ENCODE measurements at places on chromosomes 5 and 9.
A peak's percentile ranks its signal among the peaks of the same experiment; 100 is the strongest.

DNA sequence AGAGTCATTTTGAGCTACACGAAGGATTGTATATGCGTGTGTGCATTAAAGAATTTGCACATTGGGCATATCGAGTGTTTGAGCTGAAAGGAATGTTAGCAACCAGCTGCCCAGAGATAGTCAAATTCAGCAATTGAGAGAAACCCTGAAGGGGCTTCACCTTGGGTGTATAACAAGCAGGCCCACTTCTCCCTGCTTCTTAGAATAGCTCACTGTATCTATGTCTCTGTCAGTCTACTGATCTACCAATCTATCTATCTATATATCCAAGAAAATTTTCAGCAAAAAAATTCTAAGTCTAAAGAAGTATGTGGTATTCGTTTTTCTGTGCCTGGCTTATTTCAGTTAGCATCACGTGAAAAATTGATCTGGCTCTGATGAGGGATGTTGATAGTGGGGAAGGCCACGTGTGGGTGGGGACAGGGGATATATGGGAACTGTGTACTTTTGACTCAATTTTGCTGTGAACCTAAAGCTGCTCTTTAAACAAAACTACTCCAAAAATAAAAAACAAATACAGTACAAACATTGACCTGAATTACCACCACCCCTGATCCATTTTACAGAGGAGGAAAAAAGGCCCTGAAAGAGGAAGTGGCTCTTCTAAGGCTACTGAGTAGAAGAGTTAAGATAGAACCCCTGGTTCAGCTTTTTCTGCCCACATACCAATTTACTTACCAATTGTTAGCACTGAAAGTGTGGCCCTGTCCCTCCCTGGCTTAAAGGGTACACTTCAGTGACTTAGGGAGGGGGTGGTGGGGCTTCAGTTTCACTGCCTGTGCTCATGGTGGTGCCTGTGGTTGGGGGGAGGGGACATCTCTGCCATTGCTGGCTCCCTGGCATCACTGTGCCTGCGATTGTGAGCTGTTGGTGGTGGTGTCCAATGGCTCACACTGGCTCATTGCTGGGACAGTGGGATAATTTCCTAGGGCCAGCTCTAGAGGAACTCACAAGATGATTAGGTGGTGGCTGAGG is 141.8 kb downstream of the DOCK2 start:
- no peak for DNase-seq

DNA sequence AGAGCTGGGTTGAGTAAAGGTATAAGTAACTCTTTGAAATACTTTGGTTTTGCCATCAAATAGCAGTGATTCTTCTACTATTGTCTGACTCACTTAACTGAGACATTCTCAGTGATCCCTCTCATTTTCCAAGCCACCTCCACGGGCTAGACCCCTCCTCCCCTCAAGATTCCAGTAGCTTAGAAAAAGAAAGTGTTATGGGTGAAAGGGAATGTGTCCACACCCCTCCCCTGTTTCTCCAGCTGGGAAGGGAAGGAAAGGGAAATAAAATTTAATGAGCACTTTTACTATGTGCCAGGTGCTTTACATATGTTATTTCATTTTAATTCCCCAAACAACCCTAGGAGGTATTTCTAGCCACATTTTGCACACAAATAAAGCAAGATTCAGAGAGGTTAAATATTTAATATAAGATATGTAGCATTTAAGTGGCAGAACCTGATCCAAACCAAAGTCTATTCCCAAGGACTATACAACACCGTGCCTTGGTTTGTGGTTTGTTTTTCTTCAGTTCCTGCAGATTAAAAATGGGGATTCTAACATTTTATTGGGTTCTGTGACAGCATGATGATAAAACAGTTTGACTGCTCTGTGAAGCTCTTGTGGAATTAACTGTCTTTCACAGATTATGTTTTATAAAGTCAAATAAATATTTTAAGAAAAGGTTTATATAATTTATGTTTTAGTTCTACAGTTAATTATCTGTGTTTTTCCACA is 135.9 kb downstream of the ZSWIM6 start:
- peak; percentile 59 for DNase-seq

- no peak for DNase-seq
Observed at GRCh38 chr5:36786448-36787012, 90.0 kb upstream of the NIPBL start.

- no peak for DNase-seq
Observed at GRCh38 chr5:127428276-127428675, 89.2 kb upstream of the PRRC1 start.
